ENCODE measurements at places on chromosomes 5 and 9.

- no peak for DNase-seq
Observed at GRCh38 chr5:154653764-154654485, 101.3 kb upstream of the LARP1 start.

GRCh38 chr5:160432196-160432595, 10.5 kb downstream of the PTTG1 start:
- no peak for DNase-seq

- no peak for DNase-seq
Observed at GRCh38 chr5:130706696-130707095, 458.4 kb downstream of the HINT1 start.

- peak; percentile 51 for DNase-seq
Observed at GRCh38 chr9:72476617-72477437, 44.6 kb upstream of the TMC1 start.

DNA sequence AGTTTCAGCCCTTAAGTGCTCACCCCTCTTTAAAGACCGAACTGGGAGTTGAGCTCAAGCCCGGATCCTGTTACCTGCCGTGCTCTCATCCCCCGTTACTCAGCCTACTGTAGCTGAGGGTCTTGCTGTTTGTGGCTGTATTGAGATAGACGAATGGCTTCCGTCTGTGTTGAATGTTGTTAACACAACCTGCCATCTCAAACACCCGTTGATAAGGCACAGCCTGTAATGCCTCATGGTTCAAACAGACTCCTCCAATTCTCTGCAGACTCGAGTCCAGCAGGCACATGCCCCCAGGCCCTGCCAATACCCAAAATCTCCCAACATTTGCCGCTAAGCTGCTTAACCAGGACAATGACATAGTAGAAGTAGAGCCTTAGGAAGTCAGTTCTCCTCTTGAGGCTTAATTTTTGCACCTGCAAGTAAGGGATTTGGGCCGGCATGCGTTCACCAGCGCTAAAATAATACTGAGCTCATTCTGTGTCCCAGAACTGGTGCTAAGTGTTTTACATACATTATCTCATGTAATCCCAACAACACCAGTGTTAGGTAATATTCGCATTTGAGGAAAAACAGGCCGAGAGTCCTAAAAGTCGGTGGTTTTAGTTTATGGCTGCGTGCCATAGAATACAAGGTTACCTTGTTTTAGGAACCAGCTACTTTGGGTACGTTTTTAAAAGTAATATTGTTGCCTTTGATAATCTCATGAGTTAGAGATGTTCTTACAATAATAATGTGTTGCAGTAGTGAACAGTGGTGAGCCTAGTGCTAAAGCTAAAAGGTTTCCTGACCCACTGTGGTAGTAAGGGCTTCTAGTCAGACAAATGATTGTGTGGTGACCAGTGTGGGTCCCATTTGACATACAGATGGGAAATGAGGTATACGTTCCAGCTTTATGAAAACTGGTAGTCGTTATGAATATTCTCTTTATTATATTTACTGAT, 1.5 kb upstream of the RFX3 start:
- DNase-seq: no peak

DNA sequence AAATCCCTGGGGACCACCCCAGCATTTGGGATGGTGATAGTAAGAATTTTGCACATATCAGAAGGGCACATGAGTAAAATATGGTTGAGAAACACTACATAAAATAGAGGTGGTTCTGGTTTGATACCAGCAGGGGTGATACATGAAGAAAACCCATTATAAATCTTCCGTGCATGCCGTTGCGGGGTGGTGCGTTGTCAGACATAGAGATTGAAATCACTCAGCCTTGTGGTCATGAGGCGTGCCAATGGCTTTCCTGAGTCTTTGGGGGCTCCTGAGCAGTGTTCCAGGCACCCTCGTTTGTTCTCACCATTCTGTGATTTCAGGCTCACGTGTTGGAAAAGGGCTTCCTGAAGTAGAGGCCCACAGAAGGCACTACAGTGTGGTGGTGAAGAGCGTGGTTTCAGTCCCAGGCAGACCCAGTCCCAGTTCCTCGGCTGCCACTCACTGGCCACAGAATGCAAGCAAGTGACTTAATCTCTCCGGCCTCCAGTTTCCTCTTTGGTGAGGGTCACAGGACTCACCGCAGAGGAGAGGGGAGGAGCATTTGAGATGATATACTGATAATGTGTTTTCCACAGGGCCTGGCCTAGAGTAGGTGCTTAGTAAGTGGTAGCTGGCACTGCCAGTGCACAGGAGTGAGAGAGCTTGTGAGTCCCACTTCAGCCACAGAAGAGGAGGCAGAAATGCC, 20.5 kb upstream of the GLRX start:
- DNase-seq: peak; percentile 77

DNA sequence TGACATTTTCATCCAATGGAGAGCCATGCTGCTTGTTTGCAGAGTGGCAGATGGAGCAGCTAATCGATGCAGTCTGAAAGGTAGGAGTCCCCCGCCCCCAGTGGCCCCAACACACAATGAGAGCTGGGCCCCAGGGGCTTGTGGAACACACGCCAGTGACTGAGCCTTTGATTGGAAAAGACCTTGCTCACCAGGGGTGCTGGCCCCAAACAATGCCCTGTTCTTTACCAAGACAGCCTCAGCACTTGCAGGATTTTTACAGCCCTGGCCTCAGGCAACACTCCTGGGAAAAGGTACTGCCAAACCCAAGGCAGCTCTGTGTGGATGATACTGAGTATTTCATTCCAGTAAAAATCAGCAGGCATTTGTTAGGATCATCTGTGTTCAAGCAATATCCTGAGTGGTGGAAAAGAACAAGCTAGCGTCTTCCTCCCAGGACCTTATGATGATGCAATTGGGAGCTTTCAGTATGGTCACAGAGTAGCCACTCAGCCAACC, 276.8 kb upstream of the CLINT1 start:
- DNase-seq: no peak

- no peak for DNase-seq
Observed at GRCh38 chr5:173493040-173493439, 123.4 kb downstream of the BOD1 start.

DNA sequence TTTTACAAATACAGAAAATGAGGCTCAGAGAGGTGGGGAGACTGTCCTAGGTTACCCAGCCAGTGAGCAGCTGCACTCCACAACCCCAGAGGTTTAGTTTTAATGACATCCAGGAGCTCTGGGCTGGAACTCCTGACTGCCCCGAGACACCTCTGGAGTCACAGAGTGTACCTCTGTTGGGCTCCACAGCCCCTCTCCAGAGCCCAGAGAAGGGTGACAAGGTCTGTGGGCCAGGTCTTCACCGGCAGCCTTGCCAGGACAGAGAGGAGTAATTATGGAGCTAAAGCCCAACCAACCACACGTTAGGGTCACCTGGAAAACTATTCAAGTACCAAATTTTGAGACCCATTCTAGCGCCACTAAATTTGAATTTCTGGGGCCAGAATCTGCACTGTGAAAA, 11.1 kb downstream of the CDX1 start:
- no peak for DNase-seq

DNA sequence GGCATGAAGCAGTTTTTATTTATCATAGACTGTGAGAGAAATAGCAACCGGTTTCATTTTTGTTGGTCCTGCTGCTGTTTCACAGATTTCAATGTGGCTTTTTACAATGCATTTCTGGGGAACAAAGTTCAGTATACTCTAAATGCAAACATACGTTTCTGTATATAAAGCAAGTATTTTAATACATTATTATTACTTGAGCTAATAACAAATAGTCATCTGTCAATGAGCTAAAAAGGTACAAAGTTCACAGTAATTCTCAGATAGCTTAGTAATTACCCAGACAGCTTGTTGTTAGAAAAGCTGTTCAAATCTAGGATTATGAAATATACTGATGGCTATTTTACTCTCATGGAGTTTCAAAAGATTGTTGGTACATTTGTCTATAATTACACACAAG, 50.8 kb downstream of the PBX3 start:
- no peak for DNase-seq

DNA sequence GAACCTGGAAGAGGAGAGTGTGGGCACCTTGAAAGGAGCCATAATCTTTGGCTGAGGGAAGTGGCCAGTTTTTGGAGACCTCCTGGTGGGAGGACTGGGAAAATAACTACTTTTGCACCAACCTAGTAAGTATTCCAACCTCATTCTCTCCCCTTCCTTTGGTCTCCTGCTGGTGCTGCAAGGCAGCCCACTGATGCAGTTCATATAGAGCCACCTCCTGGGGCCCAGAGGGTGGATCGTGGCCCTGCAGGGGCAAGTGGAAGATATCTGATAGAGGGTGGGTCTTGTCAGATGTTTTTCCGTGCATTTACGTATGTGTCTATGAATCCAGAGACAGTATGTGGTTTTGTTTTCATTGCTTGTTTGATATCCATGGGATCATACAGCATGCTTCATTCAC, 172.8 kb upstream of the PITX1 start:
- DNase-seq: no peak

DNA sequence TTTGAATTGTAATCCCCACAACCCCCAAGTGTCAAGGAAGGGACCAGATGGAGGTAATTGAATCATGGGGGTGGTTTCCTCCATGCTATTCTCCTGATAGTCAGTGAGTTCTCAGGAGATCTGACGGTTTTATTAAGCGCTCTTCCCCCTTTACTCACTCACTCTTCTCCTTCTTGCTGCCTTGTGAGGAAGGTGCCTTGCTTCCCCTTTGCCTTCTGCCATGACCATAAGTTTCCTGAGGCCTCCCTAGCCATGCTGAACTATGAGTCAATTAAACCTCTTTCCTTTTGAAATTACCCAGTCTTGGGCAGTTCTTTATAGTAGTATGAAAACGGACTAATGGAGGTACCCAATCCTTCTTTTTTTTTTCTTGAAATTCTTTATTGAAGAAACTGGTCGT, 2.2 kb upstream of the CEP120 start:
- DNase-seq: no peak

GRCh38 chr5:117872798-117873368, 1115.5 kb downstream of the DTWD2 start:
- no peak for DNase-seq

DNA sequence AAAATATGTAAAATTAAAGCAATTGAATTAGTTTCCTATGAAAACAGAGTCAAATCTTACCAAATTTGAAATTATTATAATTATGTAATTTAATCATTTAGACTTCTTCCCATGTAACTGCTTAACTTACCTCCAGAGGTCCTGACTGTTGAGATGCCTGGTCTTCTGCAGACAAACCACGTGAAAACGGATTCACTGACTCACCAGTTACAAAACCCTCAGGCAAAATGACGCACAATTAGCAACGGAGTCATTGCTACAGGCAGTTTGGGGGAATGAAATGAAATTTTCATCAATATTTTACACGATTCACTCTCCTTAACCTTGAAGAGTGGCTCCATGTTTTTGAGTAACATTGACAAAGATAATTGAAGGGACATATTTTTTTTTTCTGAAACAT, 460.8 kb downstream of the MTRR start:
- no peak for DNase-seq

DNA sequence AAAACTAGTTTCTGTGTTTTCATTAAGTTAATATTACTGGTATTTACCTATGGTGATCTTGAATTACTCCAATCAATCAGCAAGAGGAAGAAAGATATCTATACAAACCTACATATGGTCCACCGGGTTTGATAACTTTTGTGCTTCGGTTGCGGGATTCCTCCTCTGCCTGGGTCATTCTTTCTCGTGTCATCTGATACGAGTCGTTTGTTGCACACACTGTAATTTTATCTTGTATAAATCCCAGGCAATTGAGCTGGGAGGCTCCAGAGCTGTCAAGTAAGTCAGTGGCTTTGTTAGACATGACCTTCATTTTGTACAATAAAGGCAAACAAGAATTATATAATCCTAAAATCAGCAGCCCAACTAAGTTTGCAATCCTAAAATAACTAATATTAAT, 48.0 kb downstream of the ELL2 start:
- DNase-seq: no peak

All from stimulated activated CD4-positive, alpha-beta T cell treated with anti-CD3 and anti-CD28 coated beads, Interleukin-1b, Interleukin-23, amount 100 ng/mL, for 48 hours (primary cell).